ENCODE measurements at places on chromosomes 2 and 18.

- no peak for DNase-seq
Measured at GRCh38 chr2:198630384-198630783, 826.0 kb downstream of the PLCL1 start.

DNA sequence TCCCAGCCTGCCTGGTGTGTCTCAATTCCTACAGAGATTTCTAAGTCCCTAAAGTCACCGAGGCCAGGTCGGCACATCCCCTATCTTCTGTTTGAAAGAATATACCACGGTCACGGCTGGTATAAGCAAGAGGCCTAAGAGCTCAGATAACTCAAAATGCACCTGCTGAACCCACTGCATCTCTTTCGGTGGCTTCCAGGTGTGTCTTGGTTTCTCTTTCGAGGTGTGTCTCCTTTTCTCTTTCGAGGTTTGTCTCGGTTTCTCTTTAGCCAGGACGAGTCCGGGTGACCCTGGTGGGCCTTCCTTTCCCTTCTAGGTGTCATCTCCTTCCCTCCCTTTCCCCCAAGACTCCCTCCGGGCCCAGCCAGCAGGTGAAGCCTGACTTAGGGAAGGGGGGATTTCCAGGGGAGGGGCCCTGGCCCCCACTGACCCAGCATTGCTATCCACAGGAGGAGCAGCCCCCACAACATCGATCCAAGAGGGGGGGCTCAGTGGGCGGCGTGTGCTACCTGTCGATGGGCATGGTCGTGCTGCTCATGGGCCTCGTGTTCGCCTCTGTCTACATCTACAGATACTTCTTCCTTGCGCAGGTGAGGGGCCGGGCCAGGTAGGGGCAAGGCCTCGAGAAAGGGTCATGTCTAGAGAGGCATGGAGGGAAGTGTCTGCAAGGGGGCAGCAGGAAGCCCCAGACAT, 8.4 kb downstream of the ITM2C start:
- no peak for DNase-seq

- no peak for DNase-seq
Measured at GRCh38 chr2:56267415-56267788, 83.6 kb downstream of the CCDC85A start.

DNA sequence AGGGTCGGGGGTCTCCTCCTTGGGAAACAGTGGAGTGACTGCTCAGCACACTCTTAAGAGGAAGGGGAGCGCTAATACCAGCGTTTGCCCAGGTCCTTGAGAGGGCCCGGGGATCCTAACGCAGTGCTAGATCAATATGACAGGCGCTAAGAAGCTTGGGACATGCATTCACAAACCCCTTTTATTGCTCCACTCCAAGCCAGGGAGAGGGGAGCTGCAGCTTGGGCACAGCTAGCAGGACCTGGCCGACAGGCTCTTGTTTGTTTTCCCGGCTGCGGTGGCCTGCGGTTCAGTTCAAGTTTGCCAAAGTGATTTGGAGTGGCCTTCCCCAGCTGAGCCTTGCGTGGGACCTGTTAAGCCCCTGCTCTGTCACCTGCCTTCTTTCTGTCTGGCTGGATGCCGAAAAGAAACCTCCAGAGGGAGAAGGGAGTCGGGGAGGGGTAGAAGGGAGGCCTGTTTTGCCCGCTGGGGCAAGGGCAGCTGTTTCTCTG, 152.1 kb downstream of the GLI2 start:
- DNase-seq: no peak
